ENCODE measurements at places on chromosomes 4 and X. TPM values are rescaled to one million over a fixed set of nuclear protein-coding genes. Genes with fewer than 3 reads are reported as not detected.

Gene AR
- total RNA-seq = 0.67 TPM

Gene FGFBP2
- total RNA-seq = 0.37 TPM

Gene PLS3
- total RNA-seq = 23.8 TPM

Gene MAGEE1
- 0.99 TPM for total RNA-seq

Gene VGLL1
- not detected for total RNA-seq

Gene MYOZ2
- not detected for total RNA-seq

Gene TMEM31
- not detected for total RNA-seq

Gene XG
- total RNA-seq = 0.50 TPM

Gene CFI
- 6.8 TPM for total RNA-seq

Gene TASL
- total RNA-seq = 0.49 TPM

Gene SHISA3
- total RNA-seq = 1.1 TPM

DNA sequence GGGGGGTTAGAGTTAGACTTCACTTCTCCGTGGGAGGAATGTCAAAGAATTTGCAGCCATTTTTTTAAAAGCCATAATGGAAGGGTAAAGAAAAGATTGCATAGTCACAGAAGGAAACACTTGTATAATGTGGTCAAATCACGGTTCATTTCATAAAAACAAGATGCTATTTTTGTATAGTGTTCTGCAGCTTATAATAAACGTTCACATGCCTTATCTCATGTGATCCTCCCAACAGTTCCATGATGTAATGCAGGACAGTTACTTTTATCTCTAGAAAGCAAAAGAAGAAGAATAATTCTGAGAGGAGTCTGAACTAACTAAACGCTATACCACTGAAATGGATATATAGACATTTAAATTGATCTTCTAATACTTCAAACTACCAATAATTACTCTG lies 71.3 kb upstream of the CAMK2D start:
- H3K27me3 ChIP-seq = no peaks in the 10 kb centered on the region
- DNase-seq = no peak
- H3K4me1 ChIP-seq = no peaks in the 10 kb centered on the region

DNA sequence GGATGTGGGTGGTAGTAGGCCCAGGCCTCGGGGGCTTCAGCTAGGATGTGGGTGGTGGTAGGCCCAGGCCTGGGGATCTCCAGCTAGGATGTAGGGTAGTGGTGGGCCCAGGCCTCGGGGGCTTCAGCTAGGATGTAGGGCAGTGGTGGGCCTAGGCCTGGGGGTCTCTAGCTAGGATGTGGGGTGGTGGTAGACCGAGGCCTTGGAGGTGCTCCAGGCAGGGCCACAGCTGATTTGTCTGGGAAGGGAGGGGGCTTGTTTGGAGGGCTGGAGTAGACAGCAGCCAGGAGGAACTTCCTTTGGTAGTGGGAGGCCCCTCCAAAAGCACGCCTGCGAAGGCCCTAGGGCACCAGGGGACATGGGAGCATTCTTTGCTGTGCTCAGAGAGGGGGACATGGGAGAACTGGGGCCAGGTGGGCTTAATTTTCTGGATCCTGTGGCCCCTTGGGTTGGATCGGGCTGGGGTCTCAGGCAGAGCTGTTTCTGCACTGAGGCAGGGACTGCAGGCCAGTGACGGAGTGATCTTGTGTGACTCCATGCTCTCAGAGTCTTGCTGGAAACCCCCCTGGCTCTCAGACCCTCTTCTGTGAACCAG lies 3.3 kb upstream of the SPON2 start:
- no peak overlapping the region for H3K4me3 ChIP-seq
- no peak for DNase-seq
- H3K27me3 ChIP-seq = peaks cover 27% of the 10 kb centered on the region

GRCh38 chr4:105966051-105966450 lies 70.8 kb downstream of the NPNT start:
- no peak for DNase-seq
- H3K27me3 ChIP-seq = no peaks in the 10 kb centered on the region
- no peak overlapping the region for H3K4me3 ChIP-seq
- no peaks in the 10 kb centered on the region for H3K4me1 ChIP-seq
- H3K27ac ChIP-seq = no peak overlapping the region
- H3K36me3 ChIP-seq = no peaks in the 10 kb centered on the region

DNA sequence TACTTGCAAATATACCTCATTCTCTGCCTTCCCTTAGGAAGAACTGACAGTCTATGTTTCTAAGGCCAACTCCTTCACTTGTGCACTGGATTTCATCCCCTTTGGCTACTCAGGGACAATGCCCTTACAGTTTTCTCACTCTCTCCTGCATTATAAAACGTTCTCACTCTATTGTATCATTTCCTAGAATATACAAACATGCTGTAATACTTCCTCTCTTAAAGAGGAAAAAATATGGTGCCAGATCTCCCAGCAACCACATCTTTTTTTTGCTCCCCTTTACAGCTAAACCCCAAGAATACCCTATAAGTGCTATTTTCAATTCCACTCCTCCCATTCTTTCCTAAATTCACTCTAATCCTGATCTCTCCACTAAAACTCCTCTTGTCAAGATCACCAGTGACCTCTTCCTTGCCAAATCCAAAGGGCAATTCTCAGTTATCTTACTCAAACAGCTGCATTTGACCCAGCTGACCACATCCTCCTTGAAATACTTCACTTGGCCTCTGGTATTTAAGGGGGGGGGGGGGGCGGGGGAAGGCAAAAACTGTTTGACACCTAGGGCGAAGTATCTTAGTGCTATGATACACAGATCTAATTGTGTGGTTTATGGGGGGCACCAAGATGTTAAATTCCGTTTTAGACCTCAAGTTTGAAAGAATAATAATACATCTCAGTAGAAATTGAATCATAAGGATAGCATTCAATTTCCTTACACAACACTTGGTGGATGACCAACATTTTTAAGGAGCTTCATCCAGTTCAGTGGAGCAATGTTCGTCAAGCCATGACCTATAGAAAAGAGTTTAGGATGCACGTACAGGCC lies 1.6 kb downstream of the RCHY1 start:
- peak overlapping the region; percentile 96 for H3K27ac ChIP-seq
- DNase-seq = no peak
- H3K4me1 ChIP-seq = no peaks in the 10 kb centered on the region
- peak overlapping the region; percentile 57 for H3K4me3 ChIP-seq

- no peaks in the 10 kb centered on the region for H3K27me3 ChIP-seq
- H3K4me1 ChIP-seq = no peaks in the 10 kb centered on the region
- no peaks in the 10 kb centered on the region for H3K36me3 ChIP-seq
- H3K4me3 ChIP-seq = no peak overlapping the region
- H3K27ac ChIP-seq = no peak overlapping the region
- DNase-seq = no peak
Observed at GRCh38 chr4:117626664-117627063, 407.6 kb upstream of the NDST3 start.

DNA sequence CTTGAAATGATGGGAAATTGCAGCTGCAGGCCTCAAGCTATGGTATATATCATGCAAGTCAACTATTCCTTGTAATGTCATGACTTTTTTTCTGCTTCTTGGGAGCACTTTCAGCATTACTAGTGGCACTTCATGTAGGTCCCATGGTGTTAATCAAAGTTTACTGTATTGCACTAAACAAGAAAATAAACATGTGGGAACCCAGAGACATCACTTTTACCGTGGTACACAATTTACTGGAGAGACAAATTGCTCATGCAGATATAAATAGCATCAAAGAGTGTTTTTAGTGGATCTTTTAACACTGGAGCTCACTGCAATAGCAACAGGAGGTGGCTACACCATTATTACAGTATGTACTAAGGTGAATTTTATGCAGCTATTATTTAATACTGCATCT lies 79.2 kb downstream of the UNC5C start:
- no peak for DNase-seq
- H3K4me1 ChIP-seq = no peaks in the 10 kb centered on the region
- no peak overlapping the region for H3K27ac ChIP-seq
- H3K27me3 ChIP-seq = no peaks in the 10 kb centered on the region

DNA sequence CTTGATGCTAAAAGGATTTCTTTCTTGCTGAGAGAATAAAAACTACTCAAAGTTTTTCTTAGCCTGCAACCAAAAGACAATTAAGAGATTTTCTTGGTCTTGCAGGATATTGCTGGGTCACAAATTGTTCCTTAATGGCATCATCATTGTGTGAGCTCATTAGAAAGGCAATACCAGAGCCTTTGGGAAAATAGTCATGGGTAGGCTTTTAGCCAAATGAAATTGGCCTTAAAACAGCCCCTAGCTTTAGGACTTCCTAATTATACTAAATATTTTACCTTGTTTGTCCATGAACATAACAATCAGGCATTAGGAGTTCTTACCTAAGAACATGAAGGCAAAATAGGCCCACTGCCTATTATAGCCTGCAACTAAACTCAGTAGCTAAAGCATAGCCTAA lies 10.4 kb upstream of the FAM13A start:
- H3K27ac ChIP-seq = no peak overlapping the region
- no peak overlapping the region for H3K4me3 ChIP-seq
- H3K27me3 ChIP-seq = no peaks in the 10 kb centered on the region
- H3K4me1 ChIP-seq = no peaks in the 10 kb centered on the region
- no peaks in the 10 kb centered on the region for H3K36me3 ChIP-seq
- DNase-seq = no peak

DNA sequence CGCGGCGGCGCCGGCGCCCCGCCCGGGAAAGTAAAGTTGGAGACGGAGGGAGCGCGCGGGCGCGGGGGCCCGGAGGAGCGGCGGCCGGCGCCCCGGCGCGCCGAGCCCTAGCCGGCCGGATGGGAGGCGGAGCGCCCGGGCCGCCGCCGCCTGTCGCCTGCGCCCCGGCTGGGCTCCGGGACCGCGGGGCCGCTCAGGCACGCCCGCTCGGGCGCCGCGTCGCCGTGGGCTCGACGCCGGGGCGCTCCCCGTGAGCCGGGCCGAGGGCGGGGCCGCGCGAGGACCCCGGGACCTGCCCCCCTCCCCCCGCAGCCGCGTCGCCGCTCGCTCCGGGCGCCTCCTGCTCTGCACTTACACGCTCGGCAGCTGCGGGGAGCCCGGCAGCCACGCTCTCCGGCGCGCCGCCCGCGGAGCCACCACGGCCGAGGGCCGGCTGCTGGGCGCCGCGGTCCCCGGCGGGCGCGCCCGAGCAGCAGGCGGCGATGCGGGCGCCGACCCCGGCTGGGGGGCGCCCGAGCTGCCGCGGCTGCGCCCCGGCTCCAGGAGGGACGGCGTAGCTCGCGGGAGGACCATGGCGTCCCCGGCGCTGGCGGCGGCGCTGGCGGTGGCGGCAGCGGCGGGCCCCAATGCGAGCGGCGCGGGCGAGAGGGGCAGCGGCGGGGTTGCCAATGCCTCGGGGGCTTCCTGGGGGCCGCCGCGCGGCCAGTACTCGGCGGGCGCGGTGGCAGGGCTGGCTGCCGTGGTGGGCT lies at the start of gene ADRA2C:
ADRA2C (plus strand) TSS at position 350 of the 749 bp plus-strand sequence; CDS start at position 572, 222 bp downstream.
- no peak within 1 kb of the TSS for H3K27ac ChIP-seq
- no peak for DNase-seq
- H3K4me3 ChIP-seq = no peak within 1 kb of the TSS

GRCh38 chr4:79164907-79165610 lies 160.8 kb downstream of the NAA11 start:
- no peak for DNase-seq
- H3K27ac ChIP-seq = no peak overlapping the region
- no peak overlapping the region for H3K4me3 ChIP-seq
- no peaks in the 10 kb centered on the region for H3K27me3 ChIP-seq
- H3K36me3 ChIP-seq = no peaks in the 10 kb centered on the region
- H3K4me1 ChIP-seq = no peaks in the 10 kb centered on the region

- H3K27me3 ChIP-seq = peaks cover 17% of the 10 kb centered on the region
- H3K4me3 ChIP-seq = no peak within 1 kb of the TSS
- DNase-seq = no peak
- no peak within 1 kb of the TSS for H3K27ac ChIP-seq
Observed at GRCh38 chr4:167234316-167234881, at the start of gene SPOCK3. SPOCK3 (minus strand) TSS chr4:167234494.

- DNase-seq = peak; percentile 67
- no peaks in the 10 kb centered on the region for H3K27me3 ChIP-seq
- no peak overlapping the region for H3K4me3 ChIP-seq
Observed at GRCh38 chr4:148238811-148239493, 203.3 kb downstream of the NR3C2 start.

DNA sequence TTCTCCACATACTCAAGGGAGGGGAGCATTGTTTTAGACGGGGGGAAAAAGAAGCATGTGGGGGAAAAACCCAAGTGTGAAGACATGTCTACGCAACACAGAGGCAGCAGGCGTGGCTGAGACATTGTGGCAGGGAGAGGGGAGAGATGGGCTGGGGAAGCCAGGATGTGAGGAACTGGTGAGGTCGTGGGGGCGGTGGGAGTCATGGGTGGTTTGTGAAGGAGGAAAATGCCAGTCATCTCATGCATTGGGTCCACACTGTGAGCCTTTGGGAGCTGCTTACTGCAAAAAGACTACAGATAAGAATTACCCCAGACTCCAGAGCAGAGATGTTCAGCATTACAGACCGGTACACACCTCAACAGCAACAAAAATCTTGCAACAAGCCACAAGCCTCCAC lies 2.1 kb downstream of the JAKMIP1 start:
- no peak for DNase-seq
- H3K4me3 ChIP-seq = no peak overlapping the region
- H3K4me1 ChIP-seq = peaks cover 3% of the 10 kb centered on the region
- H3K27ac ChIP-seq = no peak overlapping the region
- H3K27me3 ChIP-seq = peaks cover 18% of the 10 kb centered on the region
- H3K36me3 ChIP-seq = no peaks in the 10 kb centered on the region

DNA sequence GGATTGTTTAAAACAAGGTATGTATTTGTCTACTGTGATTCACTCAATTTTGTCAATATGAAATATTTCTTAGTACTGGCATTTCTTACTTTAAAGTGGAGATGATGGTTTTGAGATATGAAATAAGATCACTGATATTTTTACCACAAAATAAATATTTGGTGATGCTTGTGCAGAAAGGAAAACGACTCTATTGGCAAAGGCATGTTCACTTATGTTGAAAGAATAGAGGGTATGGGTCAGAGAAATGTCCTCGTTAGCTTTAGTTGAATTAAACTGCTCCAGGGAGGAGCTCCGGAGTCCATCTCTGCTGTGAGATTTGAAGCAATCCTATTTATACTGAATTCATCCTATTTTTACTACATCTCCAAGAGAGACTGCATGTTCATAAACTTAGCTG lies 84.2 kb downstream of the SH3BGRL start:
- H3K36me3 ChIP-seq = no peaks in the 10 kb centered on the region
- no peak overlapping the region for H3K27ac ChIP-seq
- H3K27me3 ChIP-seq = no peaks in the 10 kb centered on the region
- no peak overlapping the region for H3K4me3 ChIP-seq

DNA sequence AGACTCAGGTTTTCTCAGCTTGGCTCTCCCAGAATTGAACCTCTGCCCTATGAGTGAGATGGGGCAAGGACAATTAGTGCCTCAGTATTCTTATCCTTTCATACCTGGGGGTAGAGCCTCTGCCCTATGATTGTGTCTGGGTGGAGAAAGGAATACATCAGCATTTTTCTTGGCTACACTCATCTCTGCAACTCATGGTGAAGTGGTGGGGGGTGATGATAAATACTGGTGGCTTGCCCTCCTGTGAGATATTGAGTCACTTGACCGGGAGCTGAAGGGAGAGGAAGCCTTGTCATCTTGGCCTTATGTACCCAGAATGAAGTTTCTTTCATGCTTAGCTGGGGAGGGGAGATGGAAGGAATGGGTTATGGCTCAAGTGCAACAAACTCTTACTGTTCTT lies 71.3 kb upstream of the ENOX2 start:
- no peak overlapping the region for H3K27ac ChIP-seq
- peaks cover 4% of the 10 kb centered on the region for H3K27me3 ChIP-seq
- H3K36me3 ChIP-seq = no peaks in the 10 kb centered on the region
- no peaks in the 10 kb centered on the region for H3K4me1 ChIP-seq

- no peaks in the 10 kb centered on the region for H3K27me3 ChIP-seq
- no peaks in the 10 kb centered on the region for H3K4me1 ChIP-seq
- H3K27ac ChIP-seq = no peak overlapping the region
- H3K4me3 ChIP-seq = no peak overlapping the region
Observed at GRCh38 chr4:81352446-81352835, 119.3 kb downstream of the RASGEF1B start.
